ENCODE measurements at places on chromosomes 7 and 10.

- DNase-seq = no peak
These were observed 85.9 kb downstream of the WIPF3 start for GRCh38 chr7:29892231-29892630.

- no peak for DNase-seq
These were observed 282.4 kb downstream of the SORCS3 start for GRCh38 chr10:104923501-104923900.

DNA sequence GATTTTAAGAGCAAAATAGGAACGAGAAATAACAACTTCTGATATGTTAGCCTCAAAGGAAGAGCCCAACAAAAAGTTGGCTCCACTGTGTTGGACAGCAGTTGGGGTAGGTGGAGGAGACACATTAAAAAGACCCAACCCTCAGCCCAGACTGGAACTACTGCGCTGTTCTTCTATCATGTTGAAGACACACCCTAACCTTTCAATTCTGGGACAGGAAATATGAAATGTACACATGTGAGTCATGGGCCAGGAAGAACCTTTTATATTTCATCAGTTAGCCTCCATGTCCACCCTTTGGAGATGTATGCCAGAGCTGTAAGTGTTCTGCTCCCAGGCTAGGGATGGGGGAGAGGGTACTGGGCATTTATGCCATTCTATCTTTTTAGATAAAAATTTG, 22.1 kb downstream of the CLDN12 start:
- no peak for DNase-seq

GRCh38 chr7:31420948-31421347, 80.4 kb upstream of the NEUROD6 start:
- DNase-seq = no peak

DNA sequence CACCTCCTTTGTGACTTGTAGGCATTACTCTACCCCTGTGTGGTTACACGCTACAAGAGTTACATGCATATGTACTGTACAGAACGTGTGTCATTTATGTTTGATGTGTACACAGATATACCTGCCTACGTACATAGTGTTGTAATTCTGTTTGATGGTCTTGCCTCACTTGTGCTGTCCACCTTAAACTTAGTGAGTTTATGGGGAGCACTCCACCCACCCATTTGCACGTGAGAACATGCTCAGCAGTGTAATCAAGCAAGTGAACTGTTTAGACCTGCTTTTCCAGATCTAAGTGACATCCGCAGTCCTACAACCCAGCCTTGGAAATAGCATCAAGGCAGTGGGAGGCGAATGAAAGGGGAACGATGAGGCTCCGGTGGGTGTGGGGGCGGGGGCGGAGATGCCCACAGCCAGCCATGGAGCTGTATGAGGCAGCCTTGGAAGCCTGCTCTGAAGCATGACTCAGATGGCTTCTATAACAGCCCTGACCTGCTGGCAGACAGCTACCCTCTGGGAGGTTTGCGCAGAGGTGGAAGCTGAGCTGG, 52.1 kb downstream of the SUFU start:
- no peak for DNase-seq

DNA sequence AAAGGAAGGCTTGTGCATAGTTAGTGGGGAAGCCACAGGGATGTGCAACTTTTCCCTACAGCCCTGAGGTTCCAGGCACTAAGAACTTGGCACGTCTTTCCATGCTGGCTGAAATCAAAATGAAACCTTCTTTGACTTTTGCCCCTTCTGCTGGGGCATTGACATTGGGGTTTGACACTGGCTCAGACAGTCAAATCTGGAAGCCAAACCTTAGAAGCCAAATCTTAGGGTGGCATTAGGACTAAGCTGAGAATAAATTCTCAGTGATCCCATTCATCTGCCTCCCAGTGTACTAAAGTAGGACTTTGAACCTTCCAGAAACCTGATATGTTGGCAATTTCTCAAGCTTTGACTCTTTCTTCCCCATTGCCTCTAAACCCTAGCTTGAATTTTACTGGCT, 31.3 kb upstream of the INSYN2A start:
- no peak for DNase-seq

DNA sequence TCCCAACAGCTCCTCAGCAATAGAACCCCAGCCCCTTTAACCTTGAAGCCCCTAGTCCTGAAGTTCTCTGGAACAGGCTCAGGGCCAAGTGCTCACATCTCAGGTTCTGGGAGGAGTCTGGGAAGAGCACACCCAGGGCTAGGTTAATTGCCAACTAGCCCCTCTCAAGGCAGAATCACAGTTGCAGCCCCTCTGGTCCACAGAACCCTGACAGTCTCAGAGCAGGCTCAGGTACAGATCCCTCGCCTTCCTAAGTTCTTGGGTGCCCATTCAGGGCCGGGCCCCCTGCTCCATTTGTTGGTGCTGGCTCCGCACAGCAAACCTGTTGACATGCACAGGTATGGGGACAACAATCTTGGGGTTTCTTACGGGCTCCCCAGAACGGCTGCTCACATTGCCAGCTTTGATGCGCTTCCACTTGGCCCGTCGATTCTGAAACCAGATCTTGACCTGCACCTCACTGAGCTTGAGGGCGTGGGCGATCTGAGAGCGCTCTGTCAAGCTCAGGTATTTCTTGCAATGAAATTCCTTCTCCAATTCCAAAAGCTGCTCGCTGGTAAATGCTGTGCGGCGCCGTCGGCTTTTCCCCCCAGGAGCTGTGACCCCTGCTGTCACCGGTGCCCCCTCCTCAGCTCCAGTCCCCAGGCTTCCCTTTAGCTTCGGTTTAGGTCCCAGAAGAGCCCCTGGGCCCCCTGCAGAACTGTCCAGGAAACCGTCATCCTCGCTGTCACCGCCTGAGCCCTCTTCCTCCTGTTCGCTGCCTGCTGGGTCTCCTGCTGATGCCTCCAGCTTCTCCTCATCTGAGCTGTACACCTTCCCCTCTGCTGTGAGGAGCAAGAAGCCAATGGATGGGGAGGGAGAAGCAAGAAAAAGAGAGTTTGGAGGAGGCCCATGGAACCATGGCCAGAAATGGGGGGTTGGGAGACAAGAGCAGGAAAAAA, 18.9 kb downstream of the GBX1 start:
- DNase-seq = no peak

DNA sequence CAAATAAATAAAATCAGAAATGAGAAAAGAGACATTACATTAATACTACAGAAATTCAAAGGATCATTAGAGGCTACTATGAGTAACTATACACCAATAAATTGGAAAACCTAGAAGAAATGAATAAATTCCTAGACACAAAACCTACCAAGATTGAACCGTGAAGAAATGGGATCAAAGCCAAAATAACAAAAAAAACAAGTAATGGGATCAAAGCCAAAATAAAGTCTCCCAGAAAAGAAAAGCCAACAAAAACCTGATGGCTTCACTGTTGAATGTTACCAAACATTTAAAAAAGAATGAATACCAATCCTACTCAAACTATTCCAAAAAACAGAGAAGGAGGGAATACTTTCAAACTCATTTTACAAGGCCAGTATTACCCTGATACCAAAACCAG, 20.0 kb downstream of the GSDME start:
- no peak for DNase-seq

- no peak for DNase-seq
These were observed 19.2 kb upstream of the TTYH3 start for GRCh38 chr7:2612445-2613097.

DNA sequence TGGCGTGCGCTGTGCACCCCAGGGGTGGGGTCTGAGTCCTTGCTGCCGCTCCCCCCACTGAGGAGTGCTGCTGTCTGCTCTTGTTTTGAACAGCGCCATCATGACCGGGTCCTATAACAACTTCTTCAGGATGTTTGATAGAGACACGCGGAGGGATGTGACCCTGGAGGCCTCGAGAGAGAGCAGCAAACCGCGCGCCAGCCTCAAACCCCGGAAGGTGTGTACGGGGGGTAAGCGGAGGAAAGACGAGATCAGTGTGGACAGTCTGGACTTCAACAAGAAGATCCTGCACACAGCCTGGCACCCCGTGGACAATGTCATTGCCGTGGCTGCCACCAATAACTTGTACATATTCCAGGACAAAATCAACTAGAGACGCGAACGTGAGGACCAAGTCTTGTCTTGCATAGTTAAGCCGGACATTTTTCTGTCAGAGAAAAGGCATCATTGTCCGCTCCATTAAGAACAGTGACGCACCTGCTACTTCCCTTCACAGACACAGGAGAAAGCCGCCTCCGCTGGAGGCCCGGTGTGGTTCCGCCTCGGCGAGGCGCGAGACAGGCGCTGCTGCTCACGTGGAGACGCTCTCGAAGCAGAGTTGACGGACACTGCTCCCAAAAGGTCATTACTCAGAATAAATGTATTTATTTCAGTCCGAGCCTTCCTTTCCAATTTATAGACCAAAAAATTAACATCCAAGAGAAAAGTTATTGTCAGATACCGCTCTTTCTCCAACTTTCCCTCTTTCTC, 26.0 kb downstream of the BNIP3 start:
- DNase-seq = no peak

GRCh38 chr7:2019711-2020511, 212.8 kb downstream of the MAD1L1 start:
- DNase-seq = peak; percentile 3

DNA sequence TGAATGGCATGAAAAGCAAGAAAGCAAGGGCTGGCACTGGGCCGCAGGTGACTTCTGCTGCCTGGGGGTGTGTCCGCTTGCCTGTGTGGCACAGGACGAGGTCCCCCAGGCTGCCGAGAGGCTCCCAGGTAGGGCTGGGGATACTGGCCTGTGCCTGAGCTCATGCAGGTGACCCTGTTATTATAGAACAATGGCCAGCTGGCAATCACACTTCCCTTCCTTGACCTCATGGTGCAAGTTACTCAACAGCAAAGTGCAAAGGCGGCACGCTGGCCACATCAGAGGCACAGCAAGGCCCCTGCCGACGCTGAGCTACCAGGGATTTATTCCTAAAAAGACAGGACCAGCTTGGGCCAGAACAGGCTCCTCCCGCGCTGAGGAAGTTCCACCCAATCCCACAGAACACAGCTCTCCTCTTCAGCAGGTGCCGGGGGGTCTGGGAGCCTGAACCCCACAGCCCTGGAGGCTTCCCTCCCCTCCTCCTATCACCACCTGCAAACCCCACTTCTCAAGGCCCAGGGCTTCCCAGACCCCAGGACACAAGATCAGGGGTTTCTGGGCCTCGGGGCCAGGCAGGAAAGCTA, 1.4 kb upstream of the ADAM8 start:
- peak; percentile 90 for DNase-seq

DNA sequence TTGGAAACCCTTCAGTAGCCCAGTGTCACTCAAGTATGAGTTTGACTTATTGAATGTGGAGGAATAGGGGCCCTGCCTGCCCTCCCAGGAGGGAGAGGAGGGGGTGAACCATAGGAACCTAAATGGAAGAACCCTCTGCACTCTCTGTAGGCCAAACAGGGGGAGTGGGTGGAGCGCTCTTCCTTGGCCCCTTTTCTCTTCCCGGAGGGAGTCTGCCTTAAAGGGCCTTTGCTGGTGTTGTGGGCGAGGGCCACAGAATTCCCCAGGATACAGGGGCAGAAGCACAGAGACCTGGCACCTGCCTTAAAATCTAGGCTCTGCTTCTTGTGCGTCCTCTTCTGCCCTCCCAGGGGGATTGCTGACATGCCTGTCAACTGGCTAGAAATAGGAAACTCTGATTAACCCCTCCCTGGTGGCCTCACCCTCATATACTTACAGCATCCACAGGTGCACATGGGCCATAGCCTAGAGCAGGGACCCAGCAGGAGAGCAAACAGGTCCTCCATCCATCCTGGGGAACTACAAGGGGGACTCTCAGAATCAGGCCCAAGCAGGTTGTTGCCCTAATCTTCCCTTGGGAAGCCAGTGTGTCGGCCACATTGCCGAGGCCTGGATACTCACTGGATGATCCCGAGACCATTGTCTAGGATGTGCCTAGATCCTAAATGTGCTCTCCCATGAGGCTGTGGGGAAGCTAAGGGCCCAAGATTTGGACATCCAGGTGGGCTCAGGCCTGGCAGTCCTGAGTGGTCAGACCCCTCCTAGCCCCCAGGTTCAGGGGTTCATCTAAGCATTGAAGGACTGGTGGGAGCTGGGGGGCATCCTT, 3.4 kb downstream of the TRIM8 start:
- DNase-seq = no peak

GRCh38 chr10:32650246-32650655, 204.3 kb downstream of the CCDC7 start:
- peak; percentile 8 for DNase-seq

GRCh38 chr7:44308596-44309270, 16.7 kb downstream of the CAMK2B start:
- DNase-seq = no peak

- DNase-seq = no peak
These were observed 8.2 kb downstream of the KCNIP2 start for GRCh38 chr10:101835362-101835761.

- no peak for DNase-seq
These were observed 591.1 kb downstream of the PTPRN2 start for GRCh38 chr7:157996359-157997079.

- peak; percentile 39 for DNase-seq
These were observed 94.2 kb upstream of the PRKCQ start for GRCh38 chr10:6674291-6674690.

DNA sequence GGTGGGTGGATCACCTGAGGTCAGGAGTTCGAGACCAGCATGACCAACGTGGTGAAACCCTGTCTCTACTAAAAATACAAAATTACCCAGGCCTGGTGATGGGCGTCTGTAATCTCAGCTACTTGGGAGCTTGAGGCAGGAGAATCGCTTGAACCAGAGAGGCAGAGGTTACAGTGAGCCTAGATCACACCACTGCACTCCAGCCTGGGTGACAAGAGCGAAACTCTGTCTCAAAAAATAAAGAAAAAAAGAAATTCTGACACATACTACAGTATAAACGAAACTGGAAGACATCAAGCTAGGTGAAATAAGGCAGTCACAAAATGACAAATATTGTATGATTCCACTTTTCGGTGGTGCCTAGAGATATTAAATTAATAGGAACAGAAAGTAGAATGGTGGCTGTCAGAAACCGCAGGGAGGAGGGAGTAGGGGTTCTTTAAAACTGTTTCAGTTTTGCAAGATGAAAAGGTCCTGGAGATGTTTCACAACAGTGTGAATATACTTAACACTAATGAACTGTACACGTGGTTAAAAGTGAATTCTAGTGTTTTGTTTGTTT, 23.2 kb downstream of the PILRA start:
- DNase-seq = peak; percentile 86

DNA sequence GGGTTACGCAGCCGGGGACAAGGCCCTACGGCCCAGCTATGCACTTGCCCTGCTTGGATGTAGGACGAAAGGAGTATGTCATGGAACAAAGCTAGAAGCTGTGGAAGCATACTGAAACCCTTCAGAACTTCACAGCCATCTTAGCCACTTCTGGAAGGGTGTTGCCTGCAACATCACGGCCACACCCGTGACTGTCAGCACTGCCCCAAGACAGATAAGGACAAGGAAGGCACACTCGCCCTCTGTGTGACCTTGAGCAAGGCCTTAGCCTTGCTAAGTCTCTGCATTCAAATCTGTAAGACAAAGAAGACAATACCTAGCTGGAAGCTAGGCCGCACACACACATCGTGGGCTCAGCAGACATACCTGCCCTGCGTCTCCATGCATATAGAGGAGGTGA, 352.5 kb upstream of the MGMT start:
- DNase-seq = no peak

DNA sequence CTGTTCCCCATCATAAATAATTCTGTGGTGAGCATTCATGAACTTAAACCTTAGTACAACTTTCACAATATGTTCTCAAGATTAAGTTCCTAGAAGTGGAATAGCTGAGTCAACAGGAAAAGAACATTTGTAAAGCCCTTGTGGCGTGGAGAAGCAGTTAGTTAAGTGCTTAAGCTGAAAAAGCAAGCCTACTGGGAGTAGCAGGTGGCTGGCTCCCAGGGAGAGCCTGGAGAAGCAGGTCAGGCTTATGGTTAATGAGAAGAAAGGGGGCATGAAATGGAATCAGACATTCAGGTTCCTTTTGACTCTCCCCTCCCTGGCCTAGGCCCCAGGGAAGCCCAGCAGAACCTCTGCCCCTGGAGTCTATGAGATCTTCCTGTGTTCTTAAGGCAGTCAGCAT, 35.3 kb downstream of the VSTM4 start:
- peak; percentile 56 for DNase-seq

Data from OCI-M1 (cell line).